ENCODE measurements at places on chromosomes 12 and 14.

- DNase-seq = peak; percentile 12
Measured at GRCh38 chr14:89912667-89913211, 41.8 kb downstream of the EFCAB11 start.

DNA sequence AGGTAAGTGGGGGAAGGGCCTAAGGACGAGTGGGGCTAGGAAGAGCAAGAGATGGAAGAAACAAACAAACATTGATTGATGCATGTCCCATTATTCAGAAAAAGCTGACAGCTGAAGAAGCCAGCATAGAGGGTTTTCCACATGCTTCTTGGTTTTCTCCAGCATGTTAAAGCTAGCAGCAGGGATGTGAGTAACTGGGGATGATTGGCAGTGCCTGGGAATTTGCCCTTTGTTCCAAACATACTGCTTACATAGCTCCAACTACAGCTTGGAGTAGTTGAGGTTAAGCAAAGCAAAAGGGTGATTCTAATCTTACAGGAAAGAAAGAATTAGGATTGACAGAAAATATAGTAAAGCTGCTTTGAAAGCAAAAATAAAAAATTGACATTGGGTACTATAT lies 68.0 kb upstream of the IFNG-AS1 start:
- DNase-seq = no peak

DNA sequence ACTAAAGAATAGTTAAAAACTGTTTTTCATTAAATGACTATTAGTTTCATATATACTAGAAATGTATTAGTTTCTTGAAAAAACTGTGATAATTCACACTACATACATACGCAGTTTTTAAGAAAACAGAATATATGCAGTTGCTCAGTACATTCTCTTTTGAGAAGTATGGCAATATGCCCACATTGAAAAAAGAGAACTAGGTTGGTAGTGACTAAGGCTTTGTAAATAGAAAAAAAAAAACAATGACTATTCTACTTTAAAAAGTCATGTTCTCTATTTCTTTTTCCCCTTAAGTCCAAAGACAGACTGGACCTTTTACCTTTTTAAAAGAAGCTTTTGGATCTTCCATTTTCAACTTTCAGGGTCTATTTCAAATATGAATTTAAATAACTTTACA lies 25.0 kb downstream of the SNX6 start:
- DNase-seq = peak; percentile 20

GRCh38 chr12:124541322-124541721 lies 26.1 kb downstream of the NCOR2 start:
- DNase-seq = no peak

- no peak for DNase-seq
Measured at GRCh38 chr12:45077251-45077650, 26.4 kb upstream of the DBX2 start.

- DNase-seq = no peak
Measured at GRCh38 chr12:47570151-47570550, 135.7 kb downstream of the RPAP3 start.

DNA sequence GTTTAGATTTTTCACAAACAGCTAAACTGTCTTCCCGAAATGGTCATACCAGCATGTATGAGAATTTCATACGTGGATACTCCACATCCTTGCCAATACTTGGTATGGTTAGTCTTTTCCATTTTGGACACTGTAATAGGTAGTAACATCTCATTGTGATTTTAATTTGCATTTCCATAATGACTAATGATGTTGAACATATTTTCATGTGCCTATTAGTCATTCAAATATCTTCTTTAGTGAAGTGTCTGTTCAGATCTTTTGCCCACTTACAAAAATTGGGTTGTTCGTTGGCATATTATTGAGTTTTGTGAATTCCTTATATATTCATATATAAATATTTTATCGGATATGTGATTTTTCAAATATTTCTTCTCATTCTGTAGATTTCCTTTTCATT lies 78.0 kb upstream of the GNG2 start:
- no peak for DNase-seq

All from KBM-7 (cell line).